ENCODE measurements at places on chromosomes 1 and 21. TPM values are rescaled to one million over a fixed set of nuclear protein-coding genes. Genes with fewer than 3 reads are reported as not detected.

DNA sequence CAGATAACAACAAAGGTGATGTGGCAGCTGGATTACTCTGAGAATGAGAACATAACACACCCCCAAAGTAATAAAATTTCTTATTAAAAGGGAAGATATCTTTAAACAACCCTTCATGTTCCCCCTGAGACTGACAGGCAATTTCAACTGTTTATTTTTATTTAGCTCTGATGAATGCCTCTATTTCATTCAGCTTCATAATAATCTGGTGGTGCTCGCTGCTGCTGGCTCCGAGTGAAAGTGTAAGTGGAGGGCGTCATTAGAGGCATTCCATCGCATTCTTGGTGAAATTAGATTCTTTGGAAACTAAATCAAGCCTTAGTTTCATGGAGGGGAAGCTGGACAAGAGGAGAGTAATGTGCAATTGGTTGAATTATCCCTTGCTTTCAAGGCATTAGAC, 128.9 kb downstream of the GRIK1 start:
- H3K4me1 ChIP-seq = no peaks in the 10 kb centered on the region
- no peak overlapping the region for H3K27ac ChIP-seq
- H3K36me3 ChIP-seq = no peaks in the 10 kb centered on the region
- no peak overlapping the region for H3K4me3 ChIP-seq
- DNase-seq = no peak

DNA sequence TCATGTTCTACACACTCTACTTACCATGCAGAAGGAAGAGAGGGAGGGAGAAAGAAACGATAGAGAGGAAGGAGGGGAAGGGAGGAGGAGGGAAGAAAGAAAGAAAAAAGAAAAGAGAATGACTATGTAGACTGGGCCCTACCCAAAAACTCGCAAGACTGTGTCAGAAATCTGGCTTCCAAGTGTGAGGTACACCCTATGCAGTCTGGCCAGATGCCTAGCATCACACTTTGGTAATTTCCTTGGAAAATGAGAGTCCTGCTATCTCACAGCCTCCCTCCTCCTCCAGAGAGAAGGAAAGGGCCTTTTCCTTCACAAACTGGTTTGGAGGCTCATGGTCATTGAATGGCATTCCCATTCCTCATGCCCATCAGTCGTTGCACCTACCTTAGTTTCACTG, 86.4 kb upstream of the LRRC8D start:
- peaks cover 20% of the 10 kb centered on the region for H3K4me1 ChIP-seq
- no peak overlapping the region for H3K27ac ChIP-seq
- H3K27me3 ChIP-seq = no peaks in the 10 kb centered on the region

TEKT2 gene
- total RNA-seq = not detected

OLIG2 gene
- not detected for total RNA-seq

DNA sequence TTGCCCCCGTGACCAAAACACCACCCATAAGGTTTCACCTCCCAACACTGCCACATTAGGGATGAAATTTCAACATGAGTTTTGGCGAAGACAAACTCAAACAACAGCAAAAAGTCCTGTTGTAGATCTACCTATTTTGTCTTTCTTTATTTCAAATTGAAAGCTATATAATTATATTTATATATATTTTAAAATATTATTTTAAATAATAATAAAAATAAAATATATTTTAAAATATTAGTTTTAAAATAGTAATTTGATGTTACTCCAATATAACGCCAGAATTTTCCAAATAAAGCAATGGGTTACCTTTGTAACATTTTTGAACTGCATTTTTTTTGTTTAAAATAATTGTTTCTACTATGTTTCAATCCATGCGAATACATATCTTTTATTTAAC, 263.5 kb upstream of the USP25 start:
- H3K36me3 ChIP-seq = no peaks in the 10 kb centered on the region
- H3K4me1 ChIP-seq = no peaks in the 10 kb centered on the region
- no peaks in the 10 kb centered on the region for H3K27me3 ChIP-seq
- H3K27ac ChIP-seq = no peak overlapping the region

- DNase-seq = no peak
- peaks cover 1% of the 10 kb centered on the region for H3K27me3 ChIP-seq
- peaks cover 2% of the 10 kb centered on the region for H3K4me1 ChIP-seq
- no peak overlapping the region for H3K4me3 ChIP-seq
- no peak overlapping the region for H3K27ac ChIP-seq
Measured at GRCh38 chr1:7538033-7538432, 233.1 kb upstream of the VAMP3 start.

EPHA2 gene
- total RNA-seq = not detected

DNA sequence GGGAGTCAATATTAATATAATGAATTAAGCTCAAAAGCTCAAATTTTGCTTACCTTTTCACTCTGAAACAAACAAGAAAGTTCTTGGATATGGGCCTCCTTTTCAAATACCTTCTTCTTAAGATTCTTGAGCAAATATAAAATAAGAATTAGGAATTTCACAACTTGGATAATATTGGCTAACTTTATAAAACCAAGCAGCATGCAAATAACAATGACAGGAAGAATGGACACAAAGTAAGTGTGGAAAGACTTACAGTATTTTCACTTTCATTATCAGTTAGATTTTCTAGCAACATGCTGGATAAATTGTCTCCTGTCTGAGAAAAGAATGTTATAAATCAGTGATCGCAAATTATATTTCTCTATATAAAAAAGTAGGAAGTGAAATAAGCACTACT, 13.2 kb downstream of the ODF2L start:
- peaks cover 12% of the 10 kb centered on the region for H3K4me1 ChIP-seq
- DNase-seq = no peak
- peaks cover 12% of the 10 kb centered on the region for H3K36me3 ChIP-seq
- H3K27me3 ChIP-seq = no peaks in the 10 kb centered on the region
- H3K27ac ChIP-seq = no peak overlapping the region

SLC30A2 gene
- total RNA-seq = not detected

GRCh38 chr1:47244339-47244862, 12.4 kb upstream of the TAL1 start:
- peaks cover 18% of the 10 kb centered on the region for H3K27me3 ChIP-seq
- DNase-seq = no peak
- H3K4me1 ChIP-seq = peaks cover 2% of the 10 kb centered on the region

GRCh38 chr1:50983219-50983802, 13.3 kb downstream of the CDKN2C start:
- no peak overlapping the region for H3K4me3 ChIP-seq
- H3K4me1 ChIP-seq = peaks cover 16% of the 10 kb centered on the region
- H3K36me3 ChIP-seq = peaks cover 4% of the 10 kb centered on the region
- H3K27ac ChIP-seq = no peak overlapping the region
- H3K27me3 ChIP-seq = peaks cover 51% of the 10 kb centered on the region

DNA sequence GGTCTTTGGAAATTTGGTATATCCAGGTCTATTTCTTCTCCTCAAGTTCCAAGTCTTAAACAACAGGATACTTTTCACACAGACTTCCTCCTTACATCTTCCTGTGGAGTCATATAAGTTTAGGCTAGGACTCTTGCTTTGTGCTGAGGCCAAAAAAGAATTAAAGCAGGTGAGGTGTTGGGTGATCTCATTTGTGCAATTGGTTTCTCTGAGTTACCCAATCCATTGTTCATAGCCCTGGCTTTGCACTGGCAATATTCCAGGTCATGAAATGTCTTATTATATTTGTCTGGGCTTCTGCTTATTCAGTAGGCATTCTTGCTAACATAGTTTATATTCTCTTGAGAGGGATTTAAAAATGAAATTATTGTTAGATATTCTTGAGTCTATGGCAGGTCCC, 14.1 kb upstream of the KIAA0040 start:
- H3K36me3 ChIP-seq = peaks cover 3% of the 10 kb centered on the region
- DNase-seq = no peak
- peaks cover 32% of the 10 kb centered on the region for H3K4me1 ChIP-seq
- H3K4me3 ChIP-seq = no peak overlapping the region
- no peaks in the 10 kb centered on the region for H3K27me3 ChIP-seq
- no peak overlapping the region for H3K27ac ChIP-seq

DNA sequence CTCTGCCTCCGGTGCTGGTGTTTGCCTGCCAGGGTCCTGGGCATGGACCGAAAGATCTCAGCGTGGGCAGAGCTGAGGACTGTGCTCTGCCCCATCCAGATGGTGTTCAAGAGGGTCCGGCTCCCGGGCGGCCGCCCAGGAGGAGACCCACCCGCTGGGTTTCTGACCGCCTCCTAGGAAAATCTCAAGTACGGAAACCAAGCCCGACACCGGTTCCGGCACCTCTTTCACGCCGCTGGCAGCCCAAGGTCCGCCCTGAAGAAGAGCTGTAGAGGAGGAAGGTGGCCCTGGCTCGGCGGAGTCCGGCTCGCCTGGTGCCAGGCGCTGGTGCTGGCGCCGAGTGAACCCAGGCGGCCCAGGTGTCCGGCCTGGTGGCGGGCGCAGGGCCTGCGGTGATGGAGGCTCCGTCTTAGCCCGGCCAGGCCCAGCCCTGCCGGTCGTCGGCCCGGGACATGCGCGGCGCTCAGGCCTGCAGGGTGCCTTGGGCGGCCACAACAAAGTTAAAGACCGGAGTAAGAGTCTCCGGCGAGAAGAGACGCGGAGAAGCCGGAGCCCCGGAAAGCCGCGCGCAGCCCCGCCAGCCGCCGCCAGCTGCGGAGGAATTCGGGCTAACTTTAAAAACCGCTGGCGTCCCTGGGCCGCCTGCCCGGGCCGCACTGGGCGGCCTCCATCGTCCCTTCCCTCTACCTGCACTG, 1.5 kb downstream of the GRIK3 start:
- H3K27ac ChIP-seq = no peak overlapping the region
- H3K4me1 ChIP-seq = peaks cover 2% of the 10 kb centered on the region
- H3K4me3 ChIP-seq = no peak overlapping the region
- peaks cover 73% of the 10 kb centered on the region for H3K27me3 ChIP-seq

DNA sequence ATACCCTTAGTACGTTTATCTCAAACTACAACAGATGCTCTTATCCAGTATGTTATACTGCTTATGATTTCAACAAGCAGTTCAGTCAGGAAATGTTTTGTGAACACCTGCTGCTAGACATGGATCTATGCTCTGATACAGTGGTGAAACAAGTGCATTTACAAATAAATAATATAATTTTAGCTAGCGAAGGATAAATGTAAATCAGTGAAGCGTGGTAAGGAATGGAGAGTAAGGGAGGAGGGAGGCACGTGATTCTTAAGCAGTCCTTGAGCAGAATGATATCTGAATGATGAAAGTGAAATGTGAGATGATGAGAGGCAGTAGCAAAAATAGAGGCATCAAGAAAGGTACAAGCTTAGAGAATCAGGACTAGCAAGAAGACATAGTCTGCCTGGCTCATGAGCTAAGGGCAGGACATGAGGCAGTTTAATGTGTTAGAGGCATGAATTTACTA, 6.3 kb downstream of the TSNAX start:
- H3K27me3 ChIP-seq = no peaks in the 10 kb centered on the region
- no peak overlapping the region for H3K4me3 ChIP-seq
- H3K27ac ChIP-seq = no peak overlapping the region
- no peak for DNase-seq
- H3K36me3 ChIP-seq = peaks cover 30% of the 10 kb centered on the region
- peaks cover 25% of the 10 kb centered on the region for H3K4me1 ChIP-seq

CDC20 gene
- 107 TPM for total RNA-seq

DNA sequence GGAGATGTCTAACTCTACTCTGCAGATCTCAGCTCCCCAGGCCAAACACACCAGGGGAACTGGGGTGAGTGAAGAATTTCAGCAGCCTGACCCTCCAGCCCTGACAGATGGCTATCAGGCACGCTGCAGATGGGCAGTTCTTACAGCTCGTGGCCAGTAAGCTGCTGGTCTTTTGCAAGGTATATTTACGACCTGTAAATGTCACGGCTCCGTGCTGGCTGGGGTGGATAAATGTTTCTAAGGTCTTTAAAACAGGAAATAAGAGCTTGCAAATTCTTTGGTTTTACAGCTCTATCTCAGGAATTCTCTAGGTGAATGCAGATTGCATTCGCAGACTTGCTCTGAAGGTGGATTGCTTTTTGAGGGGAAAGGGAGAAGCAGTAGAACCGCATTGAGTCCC, 10.1 kb downstream of the DOP1B start:
- peaks cover 16% of the 10 kb centered on the region for H3K4me1 ChIP-seq
- peaks cover 24% of the 10 kb centered on the region for H3K36me3 ChIP-seq
- no peak overlapping the region for H3K4me3 ChIP-seq
- H3K27ac ChIP-seq = no peak overlapping the region
- no peaks in the 10 kb centered on the region for H3K27me3 ChIP-seq

OPRD1 gene
- not detected for total RNA-seq

- H3K27ac ChIP-seq = no peak overlapping the region
- H3K36me3 ChIP-seq = no peaks in the 10 kb centered on the region
- no peaks in the 10 kb centered on the region for H3K27me3 ChIP-seq
- no peak overlapping the region for H3K4me3 ChIP-seq
- no peak for DNase-seq
Measured at GRCh38 chr21:27362249-27362648, 395.4 kb upstream of the ADAMTS5 start.

GRCh38 chr1:28032281-28032680, 56.1 kb downstream of the EYA3 start:
- peaks cover 4% of the 10 kb centered on the region for H3K36me3 ChIP-seq
- H3K27ac ChIP-seq = no peak overlapping the region
- H3K27me3 ChIP-seq = no peaks in the 10 kb centered on the region
- peaks cover 10% of the 10 kb centered on the region for H3K4me1 ChIP-seq
- no peak for DNase-seq

DNA sequence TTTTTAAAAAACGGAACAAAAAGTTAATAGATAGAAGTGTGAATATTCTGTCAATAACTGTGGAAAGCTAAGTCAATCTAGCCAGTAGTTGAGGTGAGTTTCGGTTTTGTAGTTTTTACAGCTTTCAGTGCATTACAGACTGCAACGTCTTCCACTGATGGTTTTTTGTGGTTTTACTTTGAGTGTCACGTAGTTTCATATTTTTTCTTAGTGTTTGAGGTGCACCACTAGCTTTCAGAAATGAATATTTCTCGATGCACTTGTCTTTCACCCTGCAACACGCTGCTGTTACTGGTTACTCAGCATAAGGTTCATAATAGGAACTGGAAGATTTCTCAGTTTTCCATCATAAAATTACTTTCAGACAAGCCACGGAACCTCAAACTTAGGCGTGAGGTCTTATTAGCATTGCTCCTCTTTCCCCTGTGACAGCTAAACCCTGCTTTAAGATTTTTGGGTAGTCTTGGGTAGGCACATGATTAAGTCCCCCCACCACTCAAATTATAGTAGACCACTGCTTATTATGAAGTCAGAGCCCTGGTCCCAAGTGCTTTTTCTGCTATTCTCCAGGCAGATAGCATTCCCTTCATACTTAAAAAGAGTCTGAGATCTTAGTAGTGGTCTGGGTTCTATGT, 1412.7 kb downstream of the KCNT2 start:
- no peaks in the 10 kb centered on the region for H3K4me1 ChIP-seq
- H3K4me3 ChIP-seq = no peak overlapping the region
- no peaks in the 10 kb centered on the region for H3K36me3 ChIP-seq

- H3K36me3 ChIP-seq = no peaks in the 10 kb centered on the region
- H3K27ac ChIP-seq = no peak overlapping the region
- no peak for DNase-seq
Measured at GRCh38 chr1:30061292-30062220, 661.8 kb downstream of the MATN1 start.

DNA sequence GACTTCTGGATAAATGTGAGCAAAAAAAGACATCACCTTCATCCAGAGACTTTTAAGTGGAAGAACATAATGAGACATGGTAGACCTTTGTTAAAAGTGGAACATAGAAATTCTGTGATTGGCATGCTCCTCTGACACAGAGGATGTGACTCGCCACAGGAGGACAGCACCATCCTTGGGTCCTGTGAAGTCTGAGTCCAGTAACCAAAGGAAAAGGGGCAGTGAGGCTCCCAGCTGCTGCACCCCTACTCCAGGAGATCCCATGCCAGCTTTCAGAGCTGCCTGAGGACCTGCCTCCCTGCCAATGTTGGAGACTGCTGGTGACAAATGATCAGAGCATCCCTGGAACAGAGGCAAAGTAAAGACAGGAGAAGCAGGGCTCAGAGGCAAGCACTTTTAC, 136.2 kb downstream of the BRINP2 start:
- H3K36me3 ChIP-seq = no peaks in the 10 kb centered on the region
- H3K4me1 ChIP-seq = no peaks in the 10 kb centered on the region
- DNase-seq = no peak
- no peaks in the 10 kb centered on the region for H3K27me3 ChIP-seq
- no peak overlapping the region for H3K4me3 ChIP-seq
- no peak overlapping the region for H3K27ac ChIP-seq
